ENCODE measurements at places on chromosomes 4 and X.

GRCh38 chrX:135340831-135341230 lies 31.6 kb downstream of the ETDC start:
- no peak for DNase-seq

DNA sequence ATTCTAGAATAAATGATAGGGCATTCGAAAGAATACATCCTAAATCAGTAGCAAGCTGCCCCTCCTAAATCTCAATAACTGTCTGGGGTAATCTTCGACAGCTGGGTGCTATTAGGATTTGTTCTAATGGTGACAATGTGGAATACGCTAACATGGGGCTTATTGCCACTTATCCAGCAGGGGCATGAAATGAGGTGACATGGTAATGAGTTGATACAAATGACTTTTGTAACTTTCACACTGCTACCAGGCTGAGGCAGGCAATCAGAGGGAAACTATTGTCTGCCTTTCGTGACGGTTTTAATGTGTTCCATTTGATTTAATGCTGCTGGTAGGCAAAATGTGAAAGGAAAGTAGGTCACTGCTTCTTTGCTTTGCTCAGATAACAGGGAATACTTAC lies 1047.4 kb upstream of the PABPC4L start:
- DNase-seq = no peak

GRCh38 chr4:47703956-47704355 lies 133.9 kb downstream of the CORIN start:
- DNase-seq = no peak

GRCh38 chrX:153444333-153445011 lies 1.4 kb downstream of the TREX2 start:
- no peak for DNase-seq

DNA sequence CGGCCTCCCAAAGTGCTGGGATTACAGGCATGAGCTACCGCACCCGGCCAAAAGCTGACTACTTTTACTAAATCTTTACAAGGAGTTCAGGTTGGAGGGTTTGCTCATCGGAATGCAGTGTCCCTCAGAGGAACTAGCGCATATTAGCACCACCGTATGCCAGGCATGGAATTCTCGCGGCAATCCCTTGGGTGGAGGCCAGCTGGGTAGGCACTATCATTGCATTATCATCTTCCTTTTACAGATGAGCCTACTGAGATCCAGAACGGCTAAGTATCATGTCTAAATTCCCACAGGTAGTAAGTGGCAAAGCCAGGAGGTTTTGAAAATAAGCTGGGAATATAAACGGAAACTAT lies 6.1 kb upstream of the CXorf66 start:
- no peak for DNase-seq

GRCh38 chr4:115664285-115664684 lies 550.9 kb upstream of the NDST4 start:
- DNase-seq = no peak

GRCh38 chr4:4820739-4821138 lies 38.7 kb upstream of the MSX1 start:
- no peak for DNase-seq

DNA sequence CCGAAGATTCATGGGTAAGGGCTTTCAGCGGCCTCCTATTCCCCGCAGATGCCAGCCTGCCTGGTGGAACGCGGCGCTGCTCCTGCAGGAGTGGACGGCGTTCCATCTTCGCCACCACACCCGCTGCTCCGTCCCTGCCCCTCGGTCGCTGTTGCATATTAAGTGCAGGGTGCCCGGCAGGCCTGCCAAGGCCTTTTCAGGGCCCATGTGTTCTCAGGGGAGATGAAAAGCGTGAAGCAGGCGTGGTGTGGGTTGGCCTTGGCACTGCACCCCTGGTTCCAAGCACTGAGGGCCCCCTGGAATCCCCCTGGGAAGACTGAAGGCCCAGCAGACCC lies 52.0 kb downstream of the SORCS2 start:
- DNase-seq = no peak

- no peak for DNase-seq
Measured at GRCh38 chrX:103253608-103254007, 1.3 kb downstream of the TCEAL8 start.

- no peak for DNase-seq
Measured at GRCh38 chr4:165325732-165326512, 1.5 kb upstream of the MSMO1 start.

DNA sequence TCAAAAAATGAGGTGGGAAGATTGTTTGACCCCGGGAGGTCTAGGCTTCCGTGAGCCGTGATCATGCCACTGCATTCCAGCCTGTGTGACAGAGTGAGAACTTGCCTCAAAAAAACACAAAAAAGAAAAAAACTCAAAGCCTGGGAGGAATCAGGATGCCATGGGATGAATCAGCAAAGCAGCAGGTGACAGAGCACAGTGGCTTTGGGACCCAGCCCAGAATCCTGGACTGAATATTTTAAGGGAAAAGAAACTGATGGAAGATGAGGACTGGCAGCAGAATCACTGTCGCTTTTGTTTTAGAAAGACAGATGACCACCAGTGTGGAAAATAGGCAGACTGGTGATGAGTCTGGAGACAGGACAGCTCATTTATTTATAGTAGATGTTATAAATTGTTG lies 16.6 kb downstream of the S100G start:
- no peak for DNase-seq

GRCh38 chr4:83390944-83391343 lies 56.3 kb upstream of the HPSE start:
- no peak for DNase-seq

DNA sequence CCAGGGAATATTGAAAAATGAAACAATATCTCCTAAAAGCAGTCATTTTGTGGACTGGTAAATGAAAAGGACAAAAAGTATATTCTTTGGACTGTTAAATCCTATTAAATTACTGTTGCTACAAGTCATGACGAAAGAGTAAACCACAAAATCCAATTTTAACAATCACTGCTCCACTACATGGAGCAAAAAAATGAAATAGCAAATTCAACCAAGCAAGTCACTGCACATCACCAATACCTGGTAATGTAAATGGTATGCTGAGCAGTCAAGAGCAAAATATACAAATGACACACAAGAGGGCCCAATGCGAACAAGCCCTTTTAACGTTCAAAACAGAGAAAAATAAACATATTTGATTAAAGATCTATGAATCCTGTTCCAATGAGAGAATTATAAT lies 126.2 kb downstream of the KLHL13 start:
- DNase-seq = no peak

DNA sequence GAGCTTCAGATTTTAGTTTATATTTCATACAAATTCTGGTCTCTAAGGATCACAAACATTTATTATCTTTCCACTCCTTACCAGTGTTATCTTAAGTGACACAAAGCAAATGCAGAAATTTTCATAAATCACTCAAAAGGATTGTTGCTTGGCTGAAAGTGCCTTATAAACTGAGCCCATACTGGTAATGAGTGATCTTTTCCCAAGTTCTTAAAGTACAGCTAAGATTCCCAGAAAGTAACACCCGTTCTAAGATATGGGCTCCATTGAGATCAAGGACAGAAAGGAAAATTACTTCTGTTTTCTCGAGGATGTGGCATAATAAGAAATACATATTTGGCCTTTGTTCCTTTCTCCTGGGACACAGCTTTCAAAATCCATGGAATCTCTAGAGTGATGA lies 313.7 kb downstream of the ARHGAP24 start:
- no peak for DNase-seq

GRCh38 chr4:41865306-41865980 lies 69.8 kb upstream of the TMEM33 start:
- DNase-seq = no peak

DNA sequence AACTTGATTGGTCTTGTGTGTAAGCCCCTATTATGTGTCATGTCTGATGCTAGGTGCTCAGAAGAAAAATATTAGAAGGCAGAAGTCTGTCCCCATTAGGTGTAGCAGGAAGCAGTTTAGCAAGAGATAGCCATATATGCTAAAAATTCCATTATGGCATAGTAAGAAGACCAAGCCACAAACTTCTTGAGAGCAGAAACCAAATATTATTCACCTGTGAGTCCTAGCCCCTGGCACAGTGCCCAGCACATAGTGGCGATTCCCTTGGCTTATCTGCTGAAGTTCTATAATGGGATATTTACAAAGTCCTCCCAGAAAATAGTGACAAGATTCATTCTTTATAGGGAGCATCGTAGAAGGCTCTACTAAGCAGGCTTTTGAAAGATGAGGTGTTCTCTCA lies 174.4 kb downstream of the RAB28 start:
- DNase-seq = no peak

- DNase-seq = no peak
Measured at GRCh38 chrX:152905081-152905420, 7.2 kb downstream of the ZNF185 start.

- no peak for DNase-seq
Measured at GRCh38 chr4:106914223-106914622, 121.9 kb downstream of the DKK2 start.

GRCh38 chrX:23312136-23312535 lies 22.5 kb upstream of the PTCHD1 start:
- no peak for DNase-seq

GRCh38 chrX:136034668-136035067 lies 49.4 kb downstream of the SLC9A6 start:
- DNase-seq = no peak

GRCh38 chr4:149885896-149886295 lies 70.3 kb upstream of the IQCM start:
- DNase-seq = no peak

GRCh38 chr4:147732518-147733235 lies 789 bp downstream of the ARHGAP10 start:
- DNase-seq = peak; percentile 22

DNA sequence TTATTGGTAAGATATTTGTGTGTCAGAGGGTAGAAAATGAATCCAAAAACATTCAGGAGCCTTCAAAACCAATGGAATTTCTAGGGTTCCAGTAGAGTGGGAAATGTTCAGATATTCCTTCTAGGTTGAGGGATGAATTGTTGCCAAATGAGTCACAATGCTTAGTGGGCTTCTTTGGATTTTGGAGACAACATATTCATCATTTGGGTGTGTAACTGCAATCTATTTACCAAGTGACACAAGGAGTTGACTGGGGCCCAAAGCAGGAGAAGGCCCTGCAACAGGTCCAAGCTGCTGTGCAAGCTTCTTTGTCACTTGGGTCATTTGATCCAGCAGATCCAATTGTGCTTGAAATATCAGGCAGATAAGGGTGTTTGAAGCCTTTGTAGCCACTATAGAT lies 551.5 kb upstream of the PITX2 start:
- no peak for DNase-seq

GRCh38 chr4:111748157-111748556 lies 397.1 kb upstream of the FAM241A start:
- DNase-seq = no peak

- DNase-seq = no peak
Measured at GRCh38 chrX:72545990-72546389, 26.7 kb downstream of the HDAC8 start.

- DNase-seq = no peak
Measured at GRCh38 chrX:136028383-136028984, 43.2 kb downstream of the SLC9A6 start.

DNA sequence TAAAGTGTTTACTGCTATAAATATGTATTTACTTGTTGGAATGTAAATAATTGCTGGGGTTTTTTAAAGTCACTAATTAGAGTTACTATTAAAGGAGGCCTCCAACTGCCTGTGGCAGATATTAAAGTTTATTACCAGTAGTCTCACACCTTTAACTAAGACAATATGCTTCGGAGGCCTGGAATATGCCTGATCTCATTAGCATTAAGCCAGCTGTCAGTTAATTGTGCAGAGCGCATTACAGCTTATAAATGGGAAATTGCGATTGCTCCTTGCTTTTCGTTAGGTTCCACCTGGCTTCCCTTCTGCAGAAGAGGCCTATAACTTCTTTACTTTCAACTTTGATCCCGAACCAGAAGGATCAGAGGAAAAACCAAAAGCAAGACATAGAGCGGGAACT lies 41.3 kb downstream of the CC2D2A start:
- DNase-seq = no peak

DNA sequence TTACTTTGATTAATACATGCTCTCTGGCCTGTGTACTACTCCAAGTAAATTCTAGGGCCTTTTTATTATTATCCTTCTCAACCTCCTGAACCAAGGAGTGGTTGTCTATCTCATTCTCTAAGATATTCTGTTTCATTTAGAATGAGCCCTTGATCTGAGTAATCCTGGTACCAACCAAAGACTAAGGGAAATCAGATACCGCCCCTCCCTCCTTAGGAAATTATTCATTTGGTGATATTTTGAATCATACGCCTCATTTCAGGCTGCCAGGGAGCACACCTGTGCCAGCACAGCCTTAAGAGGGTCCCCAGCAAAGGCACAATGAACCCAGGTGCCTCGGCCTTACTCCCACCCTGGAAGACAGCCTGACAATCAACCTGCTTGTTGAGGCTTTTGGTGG lies 73.2 kb upstream of the STARD8 start:
- DNase-seq = no peak

GRCh38 chr4:100721490-100721889 lies 203.7 kb upstream of the EMCN start:
- DNase-seq = no peak

GRCh38 chr4:124717101-124717500 lies 4.6 kb upstream of the ANKRD50 start:
- no peak for DNase-seq

DNA sequence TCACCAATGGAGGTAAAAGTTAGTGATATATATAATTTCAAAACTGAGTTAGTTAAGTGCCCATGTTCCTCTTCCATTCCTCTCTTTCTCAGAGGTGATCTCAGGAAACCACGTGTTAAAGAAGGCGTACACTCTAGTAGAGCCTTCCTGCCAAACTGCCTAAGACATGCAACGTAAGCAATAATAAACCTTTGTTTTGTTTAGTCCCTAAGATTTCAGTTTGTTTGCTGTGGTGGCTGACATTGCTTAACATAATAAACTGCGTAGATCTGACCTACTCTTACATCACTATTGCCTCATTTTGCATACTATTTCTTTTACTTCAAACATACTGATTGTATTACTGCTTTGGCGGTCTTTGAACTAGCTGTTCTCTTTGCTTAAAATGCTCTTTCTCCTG lies 99.2 kb downstream of the JADE1 start:
- DNase-seq = no peak

DNA sequence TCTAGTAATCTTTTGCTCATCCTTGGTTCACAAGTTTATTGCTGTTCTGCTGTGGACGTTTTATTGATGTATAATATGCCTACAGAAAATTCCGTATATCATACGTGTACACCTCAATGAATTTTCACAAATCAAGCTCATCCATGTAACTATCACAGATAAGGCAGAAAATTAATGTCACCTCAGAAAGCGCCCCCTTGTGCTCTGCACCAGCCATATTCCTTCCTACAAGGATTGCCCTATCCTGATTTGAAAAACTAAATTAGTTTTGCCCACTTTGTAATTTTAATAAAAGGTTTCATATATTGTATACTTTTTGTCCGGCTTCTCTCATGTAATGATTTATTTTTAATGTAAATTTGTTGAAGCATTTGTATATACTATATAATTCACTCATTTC lies 390.8 kb downstream of the ADGRL3 start:
- no peak for DNase-seq

DNA sequence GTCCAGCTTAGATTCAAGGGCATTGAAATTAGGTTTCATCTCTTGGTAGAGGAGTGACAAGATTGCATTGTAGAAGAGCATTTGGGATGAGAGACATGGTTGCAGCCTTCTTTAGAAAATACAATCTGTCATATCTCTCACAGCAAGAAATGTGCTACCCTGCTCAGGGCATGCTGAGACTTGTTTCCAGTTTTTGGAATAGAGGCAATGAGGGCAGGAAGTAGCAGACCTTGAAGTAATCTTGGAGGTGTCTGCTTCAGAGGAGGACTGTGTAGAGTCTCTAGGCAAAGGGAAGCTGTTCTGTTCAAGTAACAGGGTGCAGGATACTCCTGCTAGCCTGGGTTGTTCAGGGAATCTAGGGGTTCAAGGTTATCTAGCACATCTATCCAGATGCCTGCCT lies 116.1 kb upstream of the ZNF827 start:
- no peak for DNase-seq

- DNase-seq = no peak
Measured at GRCh38 chr4:104163820-104164219, 330.9 kb downstream of the CXXC4 start.
